BJ (cell line): ENCODE measurements at places on chromosomes 1 and 21.

DNA sequence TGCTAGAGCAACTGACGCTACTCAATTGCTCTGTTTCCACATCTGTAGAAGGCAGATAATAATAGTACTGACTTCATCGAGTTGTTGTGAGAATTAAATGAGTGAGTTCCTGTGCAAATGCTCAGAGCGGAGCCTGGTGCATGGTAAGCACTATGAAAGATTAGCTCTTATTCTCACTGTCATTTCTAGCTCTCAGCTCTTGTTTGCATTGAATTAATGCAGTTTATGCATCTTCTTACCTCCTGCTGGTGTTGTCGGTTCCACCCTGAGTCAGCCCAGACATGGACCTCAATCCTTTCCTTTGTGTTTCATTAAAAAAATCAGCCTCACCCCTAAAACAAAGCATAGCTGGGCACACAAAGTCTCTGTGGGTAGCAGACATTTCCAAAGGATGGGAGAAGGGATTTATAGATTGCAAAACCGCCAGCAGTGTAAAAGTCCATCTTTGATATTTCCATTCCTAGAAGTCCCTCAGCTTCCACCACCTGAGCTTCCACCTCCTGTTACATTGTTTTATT lies 254.4 kb upstream of the CSF3R start:
- no peak for DNase-seq

DNA sequence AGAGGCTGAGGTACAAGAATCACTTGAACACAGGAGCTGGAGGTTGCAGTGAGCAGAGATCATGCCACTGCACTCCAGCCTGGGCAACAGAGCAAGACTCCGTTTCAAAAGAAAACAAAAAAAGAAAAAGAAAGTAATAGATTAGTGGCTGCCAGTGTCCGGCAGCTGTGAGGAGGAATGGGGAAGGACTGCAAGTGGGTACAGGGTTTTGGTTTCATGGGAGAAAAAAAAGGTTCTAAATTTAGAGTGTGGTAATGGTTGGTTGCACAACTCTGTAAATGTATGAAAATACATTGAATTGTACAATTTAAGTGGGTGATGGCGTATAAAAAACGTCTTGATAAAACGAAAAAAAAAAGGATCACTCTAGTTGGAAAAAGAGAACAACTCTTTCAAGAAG lies 6.7 kb downstream of the TAF1A start:
- no peak for DNase-seq

GRCh38 chr1:43580039-43580438 lies 49.4 kb downstream of the PTPRF start:
- DNase-seq: no peak

- no peak for DNase-seq
These were observed 101.2 kb downstream of the ZSCAN20 start for GRCh38 chr1:33573661-33574060.

DNA sequence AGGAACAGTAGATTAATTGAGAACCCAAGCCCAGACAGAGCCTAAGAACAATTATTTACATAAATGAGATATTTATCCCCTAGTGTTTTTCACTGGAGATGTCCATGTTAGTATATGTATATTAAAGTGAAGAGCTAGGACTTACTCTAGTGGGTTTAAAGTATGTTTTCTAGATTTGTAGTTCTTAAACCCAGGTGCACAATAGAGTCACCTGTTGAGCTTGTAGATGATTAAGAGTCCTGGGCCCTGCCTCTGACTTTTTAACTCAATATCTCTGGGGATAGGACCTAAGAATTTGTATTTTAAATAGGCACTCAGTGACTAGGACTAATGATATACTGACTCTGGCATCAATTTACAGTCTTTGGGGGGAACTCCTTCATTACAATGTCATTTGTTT lies 112.8 kb downstream of the DNAH14 start:
- no peak for DNase-seq

DNA sequence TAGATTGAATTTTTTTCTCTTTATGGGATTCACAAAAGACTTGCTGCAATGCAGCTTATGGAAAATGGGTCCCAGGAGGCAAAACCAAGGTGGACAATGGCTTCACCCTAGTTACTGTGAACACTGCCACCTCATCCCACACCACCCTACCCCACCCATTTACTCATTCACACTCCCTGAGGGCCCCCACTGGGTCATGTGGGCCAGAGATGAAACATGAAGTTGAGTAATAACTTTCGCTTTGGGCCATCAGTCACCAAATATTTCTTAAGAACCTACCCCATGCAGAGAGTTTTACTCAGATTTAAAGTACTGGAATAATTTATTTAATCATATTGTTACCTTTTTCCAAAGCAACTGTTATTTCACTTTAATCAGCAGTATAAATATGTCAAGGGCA lies 191.8 kb downstream of the TPR start:
- DNase-seq: no peak

- DNase-seq: no peak
These were observed 204.8 kb downstream of the SETD4 start for GRCh38 chr21:35855484-35855883.

GRCh38 chr1:115114308-115114707 lies 25.0 kb upstream of the TSPAN2 start:
- no peak for DNase-seq

GRCh38 chr1:234273981-234274380 lies 99.3 kb upstream of the COA6 start:
- no peak for DNase-seq

DNA sequence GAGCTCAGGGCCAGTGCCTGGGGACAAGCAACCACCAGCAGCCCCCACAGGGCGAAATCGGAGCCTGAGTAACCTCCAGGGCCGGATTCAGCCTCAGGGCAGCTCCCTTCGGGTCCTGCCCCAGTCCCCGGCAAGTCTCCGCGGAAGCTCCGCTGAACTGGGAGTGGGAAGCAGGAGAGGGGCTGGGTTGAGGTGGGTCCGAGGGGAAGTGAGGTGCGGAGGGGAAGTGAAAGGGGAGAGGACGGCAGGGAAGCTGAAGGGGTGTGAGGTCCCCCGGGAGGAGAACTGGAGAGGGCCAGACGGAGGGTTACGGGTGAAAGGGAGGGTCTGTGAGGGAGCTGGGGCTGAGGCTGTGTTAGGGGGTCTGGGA lies 560 bp downstream of the PADI2 start:
- no peak for DNase-seq

GRCh38 chr1:42698081-42698813 lies 16.0 kb downstream of the YBX1 start:
- DNase-seq: no peak

- no peak for DNase-seq
These were observed 16.6 kb upstream of the RAP1A start for GRCh38 chr1:111602974-111603373.

GRCh38 chr1:35666216-35666615 lies 24.9 kb upstream of the PSMB2 start:
- no peak for DNase-seq

DNA sequence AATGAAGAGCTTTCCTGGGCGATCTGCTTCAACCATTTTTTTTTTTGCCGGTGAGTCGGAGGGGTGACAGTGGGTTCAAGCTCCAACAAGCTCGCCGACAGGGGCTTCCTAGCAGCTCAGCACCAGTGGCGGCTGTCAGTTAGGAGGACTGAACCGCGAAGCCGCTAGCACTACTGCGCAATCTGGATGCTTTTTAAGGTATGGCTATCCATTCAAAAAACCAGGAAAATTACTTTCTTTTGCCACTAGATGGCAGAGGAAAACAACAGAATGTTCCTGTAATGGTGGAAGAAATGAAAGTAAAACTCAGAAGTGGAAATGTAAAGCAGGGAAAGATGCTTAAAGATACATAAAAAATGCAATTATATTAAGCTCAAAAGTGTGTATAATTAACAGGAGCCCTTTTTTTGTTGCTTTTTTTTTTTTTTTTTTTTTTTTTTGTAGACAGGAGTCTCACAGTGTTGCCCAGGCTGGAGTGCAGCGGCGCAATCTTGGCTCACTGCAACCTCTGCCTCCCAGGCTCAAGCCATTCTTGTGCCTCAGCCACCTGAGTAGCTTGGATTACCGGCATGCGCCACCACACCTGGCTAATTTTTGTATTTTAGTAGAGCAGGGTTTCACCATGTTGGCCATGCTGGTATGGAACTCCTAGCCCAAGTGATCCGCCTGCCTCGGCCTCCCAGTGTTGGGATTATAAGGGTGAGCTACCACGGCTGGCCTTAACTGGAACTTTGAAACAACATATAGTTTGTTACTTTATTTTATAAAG lies 8.5 kb downstream of the KYAT3 start:
- DNase-seq: no peak

DNA sequence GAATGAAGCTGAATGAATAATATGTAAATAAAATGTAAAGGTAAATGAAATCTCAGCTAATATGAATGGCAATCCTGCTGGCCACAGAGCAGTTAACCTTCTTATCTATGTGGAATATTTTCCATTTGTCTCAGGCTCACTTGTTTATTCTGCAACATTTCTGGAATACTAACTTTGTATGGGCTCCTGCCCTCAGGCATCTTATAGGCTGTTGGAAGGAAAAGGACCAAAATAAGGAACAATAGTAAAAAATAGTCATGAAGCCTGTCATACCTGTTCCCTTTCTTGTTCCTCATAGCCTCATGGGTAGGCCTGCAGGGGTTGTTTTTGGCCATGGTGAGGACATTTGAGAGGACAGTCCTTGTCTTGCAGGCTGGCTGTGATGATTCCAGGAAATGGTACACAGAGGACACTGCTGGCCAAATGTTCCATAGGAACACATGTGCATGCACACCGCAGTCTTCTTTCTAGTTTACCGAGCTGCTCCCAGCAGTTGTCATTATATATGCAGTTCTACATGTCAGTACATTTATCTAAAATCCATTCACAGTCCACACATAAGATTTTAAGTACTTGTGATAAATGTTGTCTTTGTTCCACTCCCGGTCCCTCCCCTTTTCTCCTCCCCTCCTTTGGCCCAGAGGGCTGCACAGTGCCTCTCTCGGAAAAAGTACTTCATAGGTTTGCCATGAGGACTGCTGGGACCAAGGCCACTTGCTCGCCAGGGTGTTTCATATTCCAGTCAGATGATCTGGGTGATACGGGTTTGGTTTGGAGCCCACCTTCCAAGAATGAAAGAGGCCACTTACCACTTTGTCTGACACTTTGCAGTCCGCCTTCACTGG lies 15.2 kb upstream of the KCNQ4 start:
- no peak for DNase-seq

DNA sequence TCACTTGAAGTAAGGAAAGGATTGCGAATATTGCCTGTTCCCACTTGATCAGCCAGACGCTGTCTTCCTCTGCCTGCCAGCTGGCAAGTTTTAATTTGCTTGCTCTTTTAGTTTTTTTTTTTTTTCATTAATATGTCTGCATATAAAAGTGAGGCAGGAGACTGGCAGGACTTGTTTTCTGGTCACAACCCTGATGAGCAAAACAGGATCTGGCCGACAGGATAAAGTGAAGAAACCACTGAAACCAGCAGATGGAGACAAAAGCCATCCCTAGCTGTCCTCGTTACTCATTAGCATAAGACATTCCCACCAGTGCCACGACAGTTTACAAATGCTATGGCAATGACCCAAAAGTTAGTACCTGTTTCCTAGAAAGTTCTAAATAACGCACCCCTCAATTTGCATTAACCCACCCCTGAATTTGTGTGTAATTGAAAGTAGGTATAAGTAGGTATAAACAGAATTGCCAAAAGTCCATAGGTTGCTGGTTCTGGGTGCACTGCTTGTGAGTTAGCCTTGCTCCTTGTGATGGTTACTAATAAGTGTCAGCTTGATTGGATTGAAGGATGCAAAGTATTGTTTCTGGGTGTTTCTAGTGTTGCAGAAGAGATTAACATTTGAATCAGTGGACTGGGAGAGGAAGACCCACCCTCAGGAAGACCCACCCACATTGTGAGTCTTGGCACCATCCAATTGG lies 60.8 kb downstream of the ZNF684 start:
- DNase-seq: no peak
